ENCODE measurements at places on chromosomes 16 and 17.

GRCh38 chr17:4898351-4898750, 985 bp upstream of the C17orf107 start:
- DNase-seq, result no peak

DNA sequence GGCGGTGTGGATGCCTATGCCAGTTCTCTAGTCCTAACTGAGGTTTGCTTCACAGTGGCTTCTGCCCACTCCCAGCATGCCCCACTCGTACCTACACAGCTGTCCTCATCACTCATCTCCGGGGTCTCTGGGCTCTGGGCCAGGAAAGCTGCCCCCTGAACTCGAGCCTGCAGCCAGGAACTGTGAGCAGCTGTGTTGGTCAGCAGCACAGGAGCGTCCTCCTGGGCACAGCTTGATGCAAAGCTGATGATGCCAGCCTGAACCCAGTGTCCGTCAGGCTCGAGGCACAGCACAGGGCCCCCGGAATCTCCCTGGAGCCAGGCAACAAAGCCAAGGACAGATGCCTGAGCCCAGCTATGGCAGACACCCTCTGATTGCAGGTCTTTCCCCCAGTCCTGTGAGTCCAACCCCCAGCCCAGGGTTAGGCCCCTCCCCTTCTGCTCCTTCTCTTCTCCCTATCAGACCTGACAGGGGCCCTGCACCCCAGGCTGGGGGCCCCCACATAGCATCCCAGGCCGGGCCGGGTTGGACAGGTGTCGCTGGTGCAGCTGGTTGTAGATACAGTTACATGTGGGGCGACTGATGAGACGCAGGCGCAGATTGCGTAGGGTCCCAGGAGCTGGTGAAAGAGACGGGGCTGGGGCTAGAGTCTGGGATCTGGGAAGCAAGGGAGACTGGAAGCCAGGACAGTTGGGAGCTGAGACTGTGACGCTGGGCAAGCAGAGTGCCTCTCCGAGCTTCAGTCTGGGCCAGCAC, 2.7 kb downstream of the PRSS53 start:
- DNase-seq, result no peak

- DNase-seq, result no peak
Observed at GRCh38 chr17:66461343-66461995, 159.1 kb downstream of the PRKCA start.

DNA sequence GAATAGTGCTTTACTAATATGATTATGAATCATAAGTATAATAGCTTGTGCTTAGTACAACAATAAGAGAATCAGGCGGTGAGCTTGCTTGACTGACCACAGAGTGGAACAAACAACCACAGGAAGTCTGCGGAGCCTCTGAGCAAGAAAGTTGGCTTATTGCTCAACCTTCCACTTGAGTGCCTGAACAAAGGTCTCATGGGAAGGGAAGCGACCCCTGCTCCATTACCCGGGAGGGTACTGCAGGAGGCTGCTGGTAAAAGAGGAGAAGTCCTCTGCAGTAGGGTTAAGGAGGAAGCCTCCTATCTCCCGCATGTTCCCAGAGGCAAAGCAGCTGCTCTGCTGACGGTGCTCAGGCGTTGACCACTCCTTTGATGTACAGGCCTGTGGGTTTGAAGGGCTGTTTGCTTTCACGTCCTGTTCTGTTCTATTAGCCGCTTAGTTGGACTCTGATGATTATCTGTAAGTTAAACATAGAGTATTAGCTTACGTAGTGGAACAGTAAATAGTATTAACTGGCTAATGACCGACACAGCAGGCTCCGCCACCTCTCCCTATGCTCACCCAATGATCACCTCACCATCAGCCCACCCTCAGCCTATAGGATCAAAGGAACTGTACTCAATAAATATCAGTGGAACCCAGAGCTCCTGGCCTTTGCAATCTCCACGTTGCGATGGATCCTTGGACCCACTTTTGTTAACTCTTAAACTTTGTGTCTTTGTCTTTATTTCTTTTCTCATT, 17.5 kb downstream of the ALOX15B start:
- DNase-seq, result no peak

- no peak for DNase-seq
Observed at GRCh38 chr16:12398029-12398682, 405.5 kb downstream of the CPPED1 start.
